Type B pancreatic cell (in vitro differentiated cells): ENCODE measurements at places on chromosomes 6 and 20. TPM values are rescaled to one million over a fixed set of nuclear protein-coding genes. Genes with fewer than 3 reads are reported as not detected.

Gene WFDC10A
- not detected in 2 replicates for total RNA-seq

Gene KCNQ5
- total RNA-seq = 1.1 and 1.7 TPM in 2 replicates

Gene PHACTR2
- total RNA-seq = 59.2 and 69.9 TPM in 2 replicates

Gene CD24
- 807 and 1,512 TPM in 2 replicates for total RNA-seq

Gene TSBP1
- total RNA-seq = not detected in 2 replicates

Gene RANBP9
- 40.4 and 43.4 TPM in 2 replicates for total RNA-seq

Gene BEND6
- total RNA-seq = 1.3 and 2.7 TPM in 2 replicates

Gene RBPJL
- not detected in 2 replicates for total RNA-seq

Gene OR12D3
- total RNA-seq = not detected in 2 replicates
